ENCODE measurements at places on chromosomes 12 and 14.

DNA sequence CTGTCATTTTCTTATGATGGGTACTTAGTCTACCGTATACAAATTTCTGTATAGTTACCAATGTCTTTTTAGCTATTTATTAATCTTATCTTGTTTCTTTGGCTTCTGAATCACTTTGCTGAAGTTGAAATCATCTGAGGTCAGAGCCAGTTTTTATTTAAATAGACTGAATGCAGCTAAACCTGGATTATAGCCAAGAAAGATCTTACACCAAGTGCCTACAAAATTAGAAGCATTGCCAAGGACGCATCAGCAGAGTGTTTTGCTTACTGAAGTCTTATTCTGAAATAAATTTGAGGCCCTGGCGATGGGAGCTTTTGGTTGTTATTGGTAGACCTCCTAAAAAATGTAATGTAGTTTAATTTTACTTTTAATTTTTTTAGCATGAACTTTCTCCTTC lies 128.2 kb downstream of the RGS6 start:
- no peak for DNase-seq

GRCh38 chr14:100419856-100420255 lies 96.7 kb downstream of the SLC25A47 start:
- DNase-seq: no peak

- no peak for DNase-seq
Measured at GRCh38 chr12:125989696-125990095, 924.5 kb downstream of the AACS start.

GRCh38 chr14:34718750-34719304 lies 4.4 kb upstream of the CFL2 start:
- DNase-seq: no peak

DNA sequence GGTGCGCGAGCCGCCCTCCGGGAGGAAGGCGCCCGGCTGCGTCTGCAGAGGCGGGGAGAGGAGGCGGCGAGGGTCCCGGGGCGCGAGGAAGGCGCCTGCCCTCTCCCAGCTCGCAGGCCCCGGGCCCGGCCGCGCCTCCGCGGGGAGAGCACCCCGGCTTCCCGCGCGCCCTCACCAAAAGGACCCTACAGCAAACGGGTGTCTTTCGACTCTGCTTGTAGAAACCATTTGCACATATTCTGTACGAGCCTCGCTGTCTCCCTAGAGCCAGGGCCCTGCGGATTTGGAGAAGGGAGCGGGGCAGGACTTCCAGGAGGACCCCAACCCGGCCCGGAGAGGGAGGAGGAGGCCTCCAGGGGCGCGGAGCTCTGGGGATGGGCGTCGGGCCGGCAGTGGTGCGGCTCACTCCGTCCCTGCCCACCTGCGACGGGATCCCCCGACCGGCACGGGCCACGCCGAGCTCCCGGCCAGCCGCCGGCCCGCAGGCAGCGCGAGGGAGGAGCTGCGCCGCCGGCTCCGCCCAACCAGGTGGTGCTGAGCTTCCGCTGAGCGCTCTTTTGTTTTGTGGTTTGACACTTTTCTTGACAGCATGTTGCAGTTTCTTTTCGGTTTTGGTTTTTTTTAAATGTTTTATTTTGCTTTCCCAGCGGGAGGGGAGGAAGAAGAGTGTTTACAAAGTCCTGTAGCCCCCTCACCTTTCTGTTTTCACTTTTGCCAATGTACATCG lies 103.3 kb upstream of the FKBP4 start:
- DNase-seq: no peak

GRCh38 chr12:113231235-113232088 lies 10.2 kb downstream of the TPCN1 start:
- no peak for DNase-seq

DNA sequence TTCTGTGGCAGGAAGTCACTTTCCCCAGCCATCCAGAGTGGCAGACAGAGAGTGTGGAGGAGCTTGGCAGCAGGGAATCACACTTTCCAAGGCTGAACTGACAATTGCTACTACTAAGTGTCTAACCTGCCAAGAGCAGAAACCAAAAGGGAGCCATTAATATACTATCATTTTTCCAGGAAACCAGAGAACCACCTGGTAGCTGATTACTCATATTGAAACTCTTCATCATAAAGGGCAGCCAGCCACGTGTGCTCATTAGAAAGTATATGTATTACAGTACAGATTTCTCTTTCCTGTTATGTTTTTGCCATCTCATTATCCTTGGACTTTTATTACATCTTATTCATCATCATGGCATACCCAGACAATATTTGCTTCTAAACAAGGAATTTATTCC lies 374.9 kb downstream of the GXYLT1 start:
- DNase-seq: no peak

GRCh38 chr14:60487211-60487610 lies 1.3 kb upstream of the C14orf39 start:
- DNase-seq: no peak

DNA sequence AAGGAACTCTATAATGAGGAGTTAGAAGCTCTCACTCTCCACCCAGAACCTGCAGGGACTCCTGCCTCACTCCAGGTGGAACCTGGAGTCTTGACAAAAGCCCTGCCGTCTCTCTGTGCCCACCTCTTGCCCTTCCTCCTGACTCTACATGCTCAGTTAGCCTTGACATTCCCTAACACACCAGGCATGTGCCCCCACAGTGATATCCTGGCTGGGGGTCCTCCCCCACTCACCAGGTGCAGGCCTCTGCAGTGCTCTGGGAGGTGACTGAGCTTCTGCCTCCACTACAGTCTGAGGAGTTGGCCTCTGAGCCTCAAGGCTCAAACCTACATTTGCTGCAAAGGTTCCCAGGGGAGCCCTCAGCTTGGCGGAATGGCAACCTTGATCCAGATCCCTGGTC lies 300.7 kb downstream of the ADGRD1 start:
- no peak for DNase-seq

DNA sequence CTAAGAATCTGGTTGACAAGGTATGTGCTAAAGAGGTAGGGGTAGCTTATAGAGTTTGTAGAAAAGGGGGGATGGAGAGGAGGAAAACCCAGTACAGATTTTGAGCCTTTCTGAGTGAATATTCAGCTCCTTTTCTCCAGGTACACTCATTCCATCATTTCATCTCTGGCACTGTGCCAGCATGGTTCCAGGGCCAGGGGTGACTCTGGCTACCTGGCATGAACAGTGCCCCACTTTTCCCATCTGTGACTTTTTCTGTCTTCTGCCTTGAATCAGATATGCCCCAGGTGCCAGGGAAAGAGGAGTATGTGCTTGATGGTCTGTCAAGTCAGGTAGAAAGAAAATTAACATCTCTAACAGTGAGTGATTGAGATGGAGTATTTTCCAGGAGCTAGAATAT lies 175.7 kb downstream of the CACNA1C start:
- DNase-seq: no peak

GRCh38 chr14:105890474-105891220 lies 364.3 kb downstream of the TMEM121 start:
- no peak for DNase-seq

DNA sequence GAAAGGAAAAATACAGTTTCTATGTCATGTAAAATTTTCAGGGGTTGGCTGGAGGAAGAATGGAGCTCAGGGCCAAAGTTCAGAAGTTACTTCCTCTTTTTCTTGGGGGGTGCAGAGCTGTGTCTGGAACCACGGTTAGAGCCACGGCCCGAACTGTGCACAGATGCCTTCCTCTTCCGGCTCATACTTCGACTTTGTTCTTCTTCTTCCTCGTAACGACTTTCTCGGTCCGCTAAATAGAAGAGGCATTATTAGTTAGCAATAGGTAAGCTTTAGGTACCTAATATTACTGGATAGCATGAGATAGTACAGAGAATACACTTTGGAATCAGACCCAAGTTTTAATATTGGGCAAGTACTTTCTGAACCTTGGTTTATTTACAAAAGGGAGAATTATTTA lies 31.2 kb downstream of the SUPT16H start:
- DNase-seq: no peak

GRCh38 chr14:22334627-22335026 lies 254.4 kb downstream of the DAD1 start:
- DNase-seq: no peak

DNA sequence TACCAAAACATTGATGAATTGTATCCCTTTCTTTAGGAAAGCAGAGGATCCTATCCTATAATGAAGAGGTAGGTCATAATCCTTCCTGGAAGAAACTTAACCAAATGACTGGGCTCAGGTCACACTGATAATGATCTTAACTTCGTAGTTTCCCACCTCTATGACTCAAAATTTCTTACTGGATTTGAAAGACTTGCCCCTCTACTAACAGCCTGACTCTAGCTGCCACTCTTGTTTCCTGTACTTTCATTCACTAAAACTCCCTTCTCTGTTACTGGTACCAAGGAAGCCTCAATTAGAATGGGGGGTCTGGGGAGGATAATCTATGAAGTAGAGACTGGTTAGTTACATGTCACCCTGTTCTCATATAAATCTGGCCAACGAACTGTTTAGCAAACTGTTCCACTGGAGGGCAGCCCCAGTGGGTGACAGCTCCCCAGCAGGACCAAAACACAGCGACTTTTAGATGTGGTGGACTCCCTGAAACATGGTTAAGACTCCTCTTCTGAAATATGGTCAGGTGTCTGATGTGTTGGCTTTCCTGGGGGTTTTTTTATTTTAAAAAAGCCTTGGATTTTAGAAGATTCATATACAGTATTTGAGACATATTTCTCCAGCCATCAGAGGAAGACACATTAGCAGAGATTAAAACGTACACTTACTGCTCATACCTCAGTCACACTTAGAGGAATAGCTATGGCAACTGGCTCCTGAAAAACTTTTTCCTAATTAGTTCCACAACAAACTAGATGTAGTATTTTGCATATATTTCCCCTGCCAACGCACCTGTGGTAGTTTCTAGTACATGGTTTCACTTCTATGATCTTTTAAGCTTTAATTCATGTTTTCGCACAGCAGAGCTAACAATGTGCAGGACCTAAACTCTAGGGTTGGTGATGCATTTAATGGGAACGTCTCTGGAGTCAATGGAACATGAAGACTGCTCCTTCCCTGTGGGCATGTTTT lies 72.3 kb downstream of the ACADS start:
- DNase-seq: no peak

DNA sequence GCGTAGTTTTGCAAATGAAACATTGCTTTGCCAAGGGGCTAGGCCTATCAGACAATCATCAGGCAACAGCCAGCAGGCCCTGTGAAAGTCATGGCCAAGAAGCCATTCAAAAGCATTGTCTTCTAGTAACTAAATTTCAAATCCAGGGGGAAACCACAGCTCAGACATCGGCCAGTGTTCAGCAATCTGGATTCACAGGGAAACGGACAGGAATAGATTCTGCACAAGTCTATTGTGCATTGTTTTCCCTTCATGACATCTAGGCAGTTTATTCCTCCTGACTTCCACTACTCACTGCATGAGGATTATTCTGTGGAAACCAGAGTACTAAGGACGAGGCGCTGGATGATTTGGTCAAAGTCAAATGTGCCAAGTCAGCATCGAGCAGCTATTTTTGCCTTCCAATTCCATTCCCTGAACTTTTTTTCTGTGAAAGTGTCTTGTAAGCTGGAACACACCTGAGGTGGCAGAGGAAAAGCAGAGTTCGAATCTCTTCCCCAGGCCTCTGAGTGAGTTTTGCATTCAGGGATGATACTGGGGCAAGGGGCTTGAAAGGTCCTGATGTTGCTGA lies 75.4 kb downstream of the VCPKMT start:
- DNase-seq: no peak

- no peak for DNase-seq
Measured at GRCh38 chr12:1562813-1563407, 31.5 kb downstream of the FBXL14 start.

DNA sequence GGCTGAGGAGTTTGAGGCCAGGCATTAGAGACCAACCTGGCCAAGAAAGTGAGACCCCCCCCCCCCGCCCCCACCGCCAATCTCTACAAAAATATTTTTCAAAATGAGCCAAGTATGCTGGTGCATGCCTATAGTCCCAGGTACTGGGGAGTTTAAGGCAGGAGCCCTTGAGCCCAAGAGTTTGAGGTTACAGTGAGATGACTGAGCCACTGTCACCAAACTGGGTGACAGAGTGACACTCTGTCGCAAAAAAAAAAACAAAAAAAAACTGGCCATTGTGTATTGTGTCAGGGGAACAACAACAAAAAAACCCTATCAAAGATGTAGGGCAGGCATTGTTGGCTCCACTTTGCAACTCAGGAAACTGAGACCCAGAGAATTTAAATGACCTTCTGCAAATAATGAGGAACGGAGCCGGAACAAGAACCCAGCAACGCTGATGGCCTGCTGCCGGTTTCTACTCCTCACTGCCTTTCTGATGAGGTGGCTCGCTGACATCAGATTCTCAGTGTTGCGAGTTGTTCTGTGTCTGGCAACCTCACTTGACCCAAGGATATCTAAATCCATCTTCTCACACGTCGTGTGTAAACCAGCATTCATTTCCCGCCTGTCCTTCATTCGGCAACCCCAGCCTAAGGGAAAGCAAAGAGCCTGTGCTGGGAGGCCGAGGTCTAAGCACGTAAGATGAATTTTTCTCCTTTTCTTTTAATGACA lies 195.2 kb upstream of the CRY1 start:
- no peak for DNase-seq

DNA sequence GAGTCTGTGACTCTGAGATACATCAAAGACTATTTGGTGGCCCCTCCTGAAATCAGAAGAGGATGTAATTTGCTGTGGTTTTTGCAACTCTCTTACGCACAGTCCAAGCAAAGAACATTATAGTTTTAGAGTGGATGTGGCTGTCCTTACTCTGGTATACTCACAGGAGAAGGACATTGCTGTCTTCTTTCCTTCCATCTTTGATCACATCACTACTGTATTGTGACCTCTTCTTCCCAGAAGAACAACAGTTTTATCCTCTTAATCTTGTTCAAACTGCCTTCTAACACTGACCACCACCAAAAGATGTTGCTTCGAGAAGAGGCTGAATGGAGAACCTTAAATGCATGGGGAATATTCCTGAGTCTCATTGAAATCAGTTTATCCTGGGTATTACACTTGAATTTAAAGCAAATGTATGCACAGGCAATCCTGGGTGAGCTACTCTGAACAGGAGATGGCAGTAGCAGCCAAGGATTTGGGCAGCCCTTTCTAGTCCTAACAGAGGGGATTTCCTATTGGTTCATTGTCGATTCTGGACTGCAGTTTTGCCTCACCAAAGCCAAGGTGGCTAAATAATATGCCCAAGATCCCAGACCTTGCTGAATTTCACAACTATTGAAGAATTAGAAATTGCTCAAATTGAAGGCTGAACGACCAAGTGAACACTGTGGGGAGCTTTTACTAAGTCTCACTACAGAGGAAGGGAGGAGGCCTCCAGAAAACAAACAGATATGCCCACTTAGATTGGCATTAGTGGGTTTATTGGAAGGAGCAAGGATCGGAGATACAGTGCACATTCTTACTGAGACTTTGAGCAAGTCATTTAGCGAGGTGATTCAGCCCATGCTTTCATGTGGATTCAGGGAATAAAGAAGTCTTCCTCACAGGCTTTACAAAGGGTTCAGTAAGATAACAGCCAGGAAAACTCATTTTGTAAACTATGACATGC lies 282.8 kb downstream of the PAWR start:
- DNase-seq: peak; percentile 81

- DNase-seq: no peak
Measured at GRCh38 chr12:123648401-123648800, 14.8 kb downstream of the GTF2H3 start.

DNA sequence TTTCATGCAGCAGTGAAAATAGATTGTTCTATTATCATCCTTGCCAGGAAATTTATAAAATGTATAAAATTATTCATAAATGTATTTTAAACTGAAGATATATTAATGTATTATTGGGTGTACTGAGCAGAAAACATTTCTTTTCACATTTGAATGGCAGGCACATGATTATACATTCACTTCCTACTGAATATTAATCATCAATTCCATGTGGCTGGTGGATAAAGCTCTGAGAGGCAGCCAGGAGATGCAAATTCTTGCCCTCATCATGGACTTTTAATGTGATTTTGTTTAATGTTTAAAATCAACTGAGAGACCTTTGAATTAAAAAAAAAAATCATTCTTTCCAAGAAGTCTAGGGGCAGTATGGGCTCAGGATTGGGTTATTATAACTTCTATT lies 40.8 kb downstream of the ANO6 start:
- DNase-seq: no peak

Data from AG09309 (cell line).